ENCODE measurements at places on chromosomes 12 and 14.

GRCh38 chr12:111578276-111578970 lies 20.7 kb downstream of the ATXN2 start:
- peak; percentile 36 for DNase-seq

DNA sequence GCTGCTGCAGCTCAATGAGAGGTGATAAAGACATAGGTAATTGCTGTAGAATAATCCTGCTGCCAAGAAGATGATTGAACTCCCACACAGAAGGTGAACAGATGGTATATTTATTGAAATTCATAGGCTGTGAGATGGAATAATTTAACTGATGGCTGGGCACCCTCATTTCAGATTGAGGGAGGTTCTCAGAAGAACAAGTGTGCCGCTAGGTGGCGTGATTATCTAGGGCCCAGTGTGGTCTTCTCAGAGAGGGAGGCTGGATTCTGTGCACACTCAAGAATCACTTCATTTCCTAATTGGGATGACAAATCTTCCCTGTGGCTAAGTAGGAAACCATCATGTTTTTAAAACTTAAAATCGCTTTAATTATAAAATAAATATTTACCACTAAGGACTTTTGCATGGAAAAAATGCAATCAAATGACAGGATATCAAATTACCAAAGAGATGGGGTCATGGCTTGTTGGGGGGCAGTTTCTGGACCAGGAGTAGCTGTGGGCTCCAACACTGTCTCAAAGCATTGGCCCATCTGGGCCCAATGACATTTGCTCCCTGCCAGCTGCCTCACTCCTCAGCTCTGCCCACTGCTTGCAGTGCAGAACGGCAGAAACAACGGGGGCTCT lies 132.3 kb downstream of the SNAPC1 start:
- peak; percentile 14 for DNase-seq

- DNase-seq, result no peak
Measured at GRCh38 chr12:6465467-6466183, 4.9 kb downstream of the VAMP1 start.

GRCh38 chr12:47223031-47223847 lies 143.5 kb upstream of the AMIGO2 start:
- DNase-seq, result no peak

DNA sequence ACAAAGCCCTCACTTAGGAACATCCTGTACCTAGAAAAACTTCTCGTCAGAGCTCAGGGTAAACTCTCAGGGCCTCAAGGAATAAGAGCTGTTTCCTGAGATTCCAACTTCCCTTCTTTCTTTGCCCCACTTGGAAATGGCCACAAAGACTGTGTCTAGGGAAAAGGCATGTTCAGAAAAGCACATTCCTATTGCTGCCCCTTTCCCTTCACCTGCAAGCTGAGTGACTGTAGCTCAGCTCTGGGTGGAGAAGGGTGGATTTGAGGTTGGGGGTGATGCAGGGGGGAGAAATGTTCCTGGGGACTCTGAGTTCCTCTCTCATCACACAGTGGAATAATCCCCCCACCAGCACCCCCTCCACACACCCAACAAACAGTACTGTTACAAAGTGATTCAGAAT lies 6.8 kb downstream of the ENDOU start:
- DNase-seq, result no peak

GRCh38 chr12:122929812-122930211 lies 33.9 kb upstream of the VPS37B start:
- no peak for DNase-seq

- DNase-seq, result peak; percentile 63
Measured at GRCh38 chr12:29782285-29782870, 1.4 kb downstream of the TMTC1 start.

- no peak for DNase-seq
Measured at GRCh38 chr12:132484183-132484890, 5.6 kb upstream of the FBRSL1 start.

- DNase-seq, result no peak
Measured at GRCh38 chr12:120283318-120283717, 8.4 kb downstream of the RNU4-2 start.

DNA sequence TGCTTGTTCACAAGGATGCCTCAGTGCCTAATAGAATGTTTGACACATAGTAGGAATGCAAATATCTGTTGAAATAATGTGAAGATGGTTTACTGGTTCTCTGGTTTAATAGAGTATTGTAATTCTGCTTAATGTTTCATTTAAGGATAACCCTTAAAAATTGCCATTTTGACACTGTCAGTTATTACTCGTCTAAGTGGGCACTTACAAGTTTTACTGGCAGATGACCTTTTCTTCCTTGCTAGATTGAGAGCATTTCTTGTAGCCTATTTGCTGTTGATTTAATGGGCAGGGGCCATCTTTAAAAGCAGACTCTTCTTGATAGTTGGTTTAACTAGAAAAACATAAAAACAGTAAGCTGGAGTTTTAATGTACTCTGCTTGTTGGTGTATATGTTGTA lies 1.9 kb downstream of the TMEM263 start:
- DNase-seq, result no peak

DNA sequence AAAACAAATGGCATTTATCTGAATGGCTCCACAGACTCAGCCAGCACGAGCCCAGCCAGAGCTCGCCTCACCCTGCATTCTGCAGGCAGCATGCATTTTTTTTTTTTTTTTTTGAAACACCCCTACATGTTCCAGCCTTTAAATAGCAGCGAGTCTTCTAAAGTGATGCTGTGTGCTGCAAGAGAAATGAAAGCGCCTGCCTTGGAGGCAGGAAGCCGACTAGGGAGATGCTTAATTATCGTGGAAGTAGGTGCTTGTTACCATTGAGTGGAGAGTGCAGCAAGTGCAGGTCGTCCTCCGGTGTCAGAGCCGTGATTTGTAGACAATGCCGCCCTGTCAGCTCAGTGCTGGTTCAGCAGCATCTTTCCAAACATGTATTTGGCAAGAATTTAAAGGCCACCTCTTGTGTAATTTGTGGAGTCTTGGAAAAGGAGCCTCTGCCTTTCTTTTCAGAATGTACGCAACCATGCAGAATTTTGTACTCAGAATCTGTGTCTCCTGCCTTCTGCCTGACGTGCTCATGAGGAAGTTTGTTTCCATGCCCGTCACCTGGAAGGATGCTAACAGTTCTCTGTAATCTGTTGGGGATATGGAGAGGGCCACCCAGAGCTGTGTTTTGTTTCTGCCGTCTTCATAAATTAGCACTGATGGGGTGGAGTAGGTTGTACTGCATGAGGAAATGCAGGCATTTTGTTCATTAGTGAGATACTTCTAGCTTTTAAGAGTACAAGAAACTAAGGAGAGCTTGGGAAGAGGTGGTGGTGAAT lies 345.9 kb upstream of the RGS6 start:
- peak; percentile 14 for DNase-seq

- DNase-seq, result no peak
Measured at GRCh38 chr14:50999726-51000125, 55.4 kb upstream of the PYGL start.

DNA sequence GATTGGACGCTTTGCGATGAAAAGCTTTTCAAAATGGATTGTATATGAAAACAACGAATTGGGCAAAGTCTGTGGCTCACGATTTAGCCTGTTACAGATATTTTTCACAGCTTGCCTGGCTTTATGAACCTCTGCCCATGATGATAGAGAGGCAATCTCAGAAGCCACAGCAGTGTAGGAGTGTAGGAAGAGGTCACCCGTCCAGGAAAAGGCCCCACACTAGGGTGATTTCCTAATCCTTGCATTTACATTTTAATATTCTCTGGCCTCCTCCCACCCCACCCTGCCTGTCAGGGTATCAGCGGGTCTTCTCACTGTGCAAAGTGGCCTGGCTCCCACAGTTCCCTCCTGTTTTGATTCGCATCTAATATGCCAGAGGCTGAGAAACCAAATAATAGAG lies 81.8 kb upstream of the FOXN3 start:
- no peak for DNase-seq

DNA sequence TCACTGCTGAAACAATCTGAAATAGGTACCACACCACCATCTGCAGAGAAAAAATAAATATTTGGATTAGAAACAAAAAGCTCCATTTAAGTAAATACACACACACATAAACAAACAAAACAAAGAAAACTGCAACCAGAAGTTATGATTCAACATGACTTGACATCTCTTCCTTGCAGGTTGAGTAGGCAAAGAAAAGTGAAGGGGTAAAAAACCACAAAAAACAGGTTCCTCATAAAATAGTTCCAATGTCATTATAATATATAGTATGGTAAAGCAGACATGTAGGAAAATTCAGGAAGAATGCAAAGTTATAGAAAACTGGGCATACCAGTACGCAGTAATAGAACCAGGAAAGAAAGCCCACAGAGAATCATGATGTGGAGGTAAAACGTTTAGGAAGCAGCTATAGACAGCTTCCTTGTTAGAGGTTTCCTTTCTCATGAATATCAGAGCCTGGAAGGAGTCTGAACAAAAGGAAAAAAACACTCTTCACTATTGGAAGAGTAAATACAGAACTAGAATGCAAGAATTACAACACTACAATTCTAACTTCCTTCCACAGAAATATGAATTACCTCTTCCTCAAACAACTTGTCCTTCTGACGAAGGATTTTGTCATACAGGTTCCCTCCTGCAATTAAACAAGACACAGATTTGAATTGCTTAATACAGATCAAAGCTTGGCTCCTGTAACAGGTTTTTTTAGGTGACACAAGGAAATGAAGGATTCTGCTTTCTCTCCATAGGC lies 6.1 kb downstream of the NEK9 start:
- DNase-seq, result no peak

DNA sequence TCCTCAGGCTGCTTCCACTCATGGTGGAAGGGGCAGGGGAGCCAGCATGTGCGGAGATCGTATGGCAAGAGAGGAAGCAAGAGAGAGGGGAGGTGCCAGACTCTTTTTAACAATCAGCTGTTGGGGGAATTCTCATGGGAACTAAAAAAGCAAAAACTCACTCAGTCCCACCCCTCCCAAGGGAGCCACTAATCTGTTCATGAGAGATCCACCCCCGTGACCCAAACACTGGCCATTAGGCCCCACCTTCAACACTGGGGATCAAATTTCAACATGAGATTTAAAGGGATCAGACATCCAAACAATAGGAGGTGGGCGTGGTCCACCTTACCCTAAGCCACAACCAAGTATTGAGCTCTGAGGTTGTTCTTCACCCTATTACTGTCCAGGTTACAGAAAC lies 375.1 kb downstream of the GRIN2B start:
- DNase-seq, result no peak

- DNase-seq, result no peak
Measured at GRCh38 chr14:69008421-69008884, 29.4 kb upstream of the ACTN1 start.

DNA sequence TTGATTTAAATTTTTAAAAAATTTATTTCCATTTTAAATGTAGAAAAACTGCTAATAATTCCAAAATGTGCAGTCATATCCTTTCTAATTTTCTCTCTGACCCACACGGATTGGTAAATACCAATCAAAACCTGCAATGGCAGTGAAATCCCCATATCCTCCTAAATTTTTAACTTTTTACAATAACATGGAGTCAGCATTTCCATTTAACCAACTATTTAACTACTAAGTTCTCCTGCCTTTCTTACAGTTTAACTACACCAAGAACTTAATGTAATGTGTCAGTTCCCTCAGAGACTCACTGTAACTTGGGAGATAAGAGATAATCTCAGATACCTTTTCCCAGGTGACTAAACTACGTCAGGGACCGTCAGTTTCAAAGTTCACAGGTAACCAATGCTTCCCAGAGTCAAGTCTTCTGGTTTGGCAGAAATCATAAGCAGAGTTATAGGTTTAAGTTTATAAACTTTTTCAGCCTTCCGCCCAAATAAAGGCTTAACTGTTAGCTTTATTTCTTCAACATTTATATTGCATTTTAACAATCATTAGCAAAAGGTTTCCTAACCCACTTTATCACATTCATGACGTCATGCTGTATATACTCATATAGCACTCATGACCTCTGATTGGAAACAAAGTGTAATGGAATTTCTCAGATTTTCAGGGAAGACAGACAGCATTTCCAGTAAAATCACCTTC lies 7.6 kb downstream of the KRAS start:
- no peak for DNase-seq

- peak; percentile 90 for DNase-seq
Measured at GRCh38 chr12:124747426-124748161, 116.1 kb downstream of the SCARB1 start.

DNA sequence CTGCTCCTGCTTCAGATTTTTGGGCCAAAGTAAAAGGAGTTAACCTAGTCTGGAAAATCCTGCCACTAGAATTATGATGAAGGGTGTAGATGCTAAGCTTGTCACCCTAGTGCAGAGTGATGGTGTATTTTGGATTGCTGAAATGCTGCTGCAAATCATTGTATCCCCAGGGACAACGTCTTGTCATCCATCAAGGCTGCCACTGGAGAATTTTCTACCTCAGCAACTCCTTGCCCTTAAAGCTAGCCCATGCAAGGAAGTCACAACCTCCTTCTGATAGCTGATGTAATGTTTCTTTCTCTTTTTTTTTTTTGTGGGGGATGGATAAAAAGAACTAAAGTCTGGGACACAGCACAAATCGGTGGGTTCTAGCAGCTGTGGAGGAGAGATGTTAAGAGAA lies 139.4 kb upstream of the FRMD6 start:
- DNase-seq, result no peak

- no peak for DNase-seq
Measured at GRCh38 chr12:83823386-83824045, 1089.1 kb downstream of the SLC6A15 start.

- no peak for DNase-seq
Measured at GRCh38 chr12:124443931-124444712, 123.3 kb downstream of the NCOR2 start.

GRCh38 chr14:72081137-72081536 lies 148.9 kb downstream of the RGS6 start:
- no peak for DNase-seq

- DNase-seq, result no peak
Measured at GRCh38 chr12:591167-592023, 71.8 kb downstream of the NINJ2 start.

- DNase-seq, result peak; percentile 55
Measured at GRCh38 chr14:23694085-23694948, 58.2 kb downstream of the DHRS2 start.

DNA sequence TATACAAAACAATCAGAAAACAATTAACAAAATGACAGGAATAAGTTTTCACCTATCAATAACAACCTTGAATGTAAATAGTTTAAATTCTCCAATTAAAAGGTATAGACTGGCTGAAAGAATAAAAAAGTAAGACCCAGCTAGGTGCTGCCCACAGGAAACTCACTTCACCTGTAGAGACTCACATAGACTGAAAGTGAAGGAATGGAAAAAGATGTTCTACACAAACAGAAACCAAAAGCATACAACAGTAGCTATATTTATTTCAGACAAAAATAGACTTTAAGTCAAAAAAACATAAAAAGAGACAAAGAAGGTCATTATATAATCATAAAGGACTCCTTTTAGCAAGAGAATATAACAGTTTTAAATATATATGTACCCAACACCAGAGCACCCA lies 152.4 kb upstream of the PWP1 start:
- no peak for DNase-seq

GRCh38 chr12:101200824-101201223 lies 9.2 kb downstream of the SLC5A8 start:
- no peak for DNase-seq

DNA sequence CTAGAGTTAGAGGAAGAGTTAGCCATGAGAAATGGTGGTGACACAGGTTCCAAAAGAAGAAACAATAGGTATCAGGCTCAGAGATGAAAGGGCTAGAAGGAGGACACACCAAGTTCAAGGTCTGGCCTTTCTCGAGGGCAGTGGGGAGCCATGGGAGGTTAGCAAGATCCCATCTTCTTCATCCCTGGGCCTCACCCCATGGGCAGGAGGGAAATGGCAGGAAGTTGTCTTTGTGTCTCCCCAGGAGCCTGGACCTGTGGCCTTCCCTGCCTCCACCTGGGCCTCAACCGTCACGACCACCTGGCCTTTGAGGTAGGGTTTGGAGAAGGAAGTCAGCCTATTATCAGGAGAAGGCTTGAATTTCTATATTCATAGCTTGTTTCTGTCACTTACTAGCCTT lies 5.8 kb upstream of the AQP2 start:
- DNase-seq, result no peak
